ELF-1 (cell line): ENCODE measurements at places on chromosomes 7 and 10.

GRCh38 chr7:29282819-29283414, 88.3 kb downstream of the CHN2 start:
- no peak for DNase-seq

GRCh38 chr7:38664972-38665371, 33.8 kb upstream of the AMPH start:
- no peak for DNase-seq

DNA sequence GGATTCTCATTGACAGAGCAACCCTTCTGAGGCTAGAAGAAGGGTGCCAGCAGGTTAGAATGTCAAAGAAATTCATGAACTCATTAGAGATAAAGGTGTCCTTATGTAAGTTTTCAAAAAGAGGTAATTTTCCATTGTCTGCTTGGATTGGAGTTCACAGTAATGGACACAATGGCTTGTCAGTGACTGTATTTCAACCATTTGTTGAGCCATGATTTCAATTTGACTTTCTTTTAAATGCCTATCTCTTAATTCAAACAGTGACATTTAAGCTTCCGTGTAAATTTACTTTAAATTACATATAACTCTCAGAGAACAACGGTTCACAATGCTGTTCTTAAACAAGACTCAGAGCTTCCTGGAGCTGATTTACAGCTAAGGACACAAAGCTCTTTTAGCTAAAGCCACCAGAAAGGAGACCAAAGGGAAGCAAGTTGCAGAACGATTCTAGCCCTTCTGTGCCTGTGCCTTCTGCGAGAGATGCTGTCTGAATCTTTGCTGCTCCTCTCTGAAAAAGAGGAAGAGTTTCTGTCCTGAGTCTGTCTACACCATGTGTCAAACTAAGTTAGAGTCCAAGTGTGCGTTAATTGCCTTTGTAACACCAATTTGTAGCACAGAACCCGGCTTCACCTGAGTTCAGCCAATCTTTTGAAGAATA, 42.2 kb upstream of the PFKP start:
- no peak for DNase-seq

GRCh38 chr7:37825038-37825437, 23.4 kb upstream of the NME8 start:
- no peak for DNase-seq

GRCh38 chr10:81843042-81843441, 32.0 kb upstream of the NRG3 start:
- peak; percentile 3 for DNase-seq

- DNase-seq, result no peak
These were observed 69.5 kb upstream of the ZNF438 start for GRCh38 chr10:31101123-31101522.

GRCh38 chr10:108598320-108598695, 1325.0 kb downstream of the XPNPEP1 start:
- DNase-seq, result peak; percentile 34

DNA sequence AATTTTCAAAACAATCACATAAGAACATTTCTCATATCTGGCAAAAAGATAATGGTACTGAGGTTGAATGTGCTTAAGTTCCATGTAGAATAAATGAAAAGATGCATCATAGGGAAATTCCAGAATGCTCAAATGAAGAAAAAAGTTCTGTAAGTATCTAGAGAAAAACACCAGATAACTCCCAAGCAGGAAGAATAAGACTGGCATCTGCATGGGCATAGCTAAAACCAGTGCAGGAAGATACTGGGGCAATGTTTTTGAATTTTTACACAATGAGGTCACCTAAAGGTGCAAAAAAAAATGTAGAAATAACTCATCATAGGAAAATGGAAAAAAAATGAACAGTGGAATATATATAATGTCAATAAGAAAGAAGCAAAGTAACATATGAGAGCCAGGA, 275.2 kb downstream of the BAMBI start:
- DNase-seq, result no peak

DNA sequence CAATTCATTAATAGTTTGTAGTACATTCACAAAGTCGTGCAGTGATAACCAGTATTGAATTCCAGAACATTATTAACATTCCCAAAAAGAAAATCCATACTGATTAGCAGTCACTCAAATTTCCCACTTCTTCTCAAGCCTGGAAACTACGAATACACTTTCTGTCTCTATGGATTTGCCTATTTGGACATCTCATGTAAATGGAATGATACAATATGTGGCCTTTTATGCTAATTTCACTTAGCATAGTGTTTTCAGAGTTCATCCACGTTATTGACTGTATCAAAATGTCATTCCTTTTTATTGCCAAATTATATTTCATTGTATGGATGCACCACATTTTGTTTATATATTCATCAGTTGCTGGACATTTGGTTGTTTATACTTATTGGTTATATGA, 78.8 kb downstream of the STK31 start:
- DNase-seq, result no peak

DNA sequence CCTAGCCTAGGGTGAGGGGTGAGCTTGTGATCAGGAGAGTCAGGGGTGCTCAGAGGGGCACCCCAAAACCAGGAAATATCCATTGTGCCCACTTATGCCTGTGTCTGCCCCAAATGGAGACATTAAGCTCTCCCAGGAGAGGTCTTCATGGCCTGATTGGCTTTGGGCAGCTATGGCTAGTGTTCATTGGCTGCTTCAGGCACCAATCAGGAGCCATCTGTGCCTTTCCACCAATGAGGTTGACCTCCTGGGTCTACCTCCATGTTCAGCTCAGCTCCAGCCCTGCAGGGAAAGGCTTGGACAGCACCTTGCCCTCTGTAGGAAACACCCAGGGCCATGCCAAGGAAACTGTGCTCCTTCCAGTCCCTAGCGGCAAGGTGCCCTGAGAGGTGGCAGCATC, 23.9 kb upstream of the HSPB1 start:
- no peak for DNase-seq

- no peak for DNase-seq
These were observed 235.7 kb upstream of the TCERG1L start for GRCh38 chr10:131547129-131547799.

GRCh38 chr7:47179812-47180515, 401.9 kb downstream of the TNS3 start:
- DNase-seq, result peak; percentile 65

- DNase-seq, result peak; percentile 86
These were observed 59.2 kb upstream of the MYL10 start for GRCh38 chr7:101688183-101688831.

GRCh38 chr10:109886037-109886780, 37.1 kb downstream of the XPNPEP1 start:
- DNase-seq, result no peak

DNA sequence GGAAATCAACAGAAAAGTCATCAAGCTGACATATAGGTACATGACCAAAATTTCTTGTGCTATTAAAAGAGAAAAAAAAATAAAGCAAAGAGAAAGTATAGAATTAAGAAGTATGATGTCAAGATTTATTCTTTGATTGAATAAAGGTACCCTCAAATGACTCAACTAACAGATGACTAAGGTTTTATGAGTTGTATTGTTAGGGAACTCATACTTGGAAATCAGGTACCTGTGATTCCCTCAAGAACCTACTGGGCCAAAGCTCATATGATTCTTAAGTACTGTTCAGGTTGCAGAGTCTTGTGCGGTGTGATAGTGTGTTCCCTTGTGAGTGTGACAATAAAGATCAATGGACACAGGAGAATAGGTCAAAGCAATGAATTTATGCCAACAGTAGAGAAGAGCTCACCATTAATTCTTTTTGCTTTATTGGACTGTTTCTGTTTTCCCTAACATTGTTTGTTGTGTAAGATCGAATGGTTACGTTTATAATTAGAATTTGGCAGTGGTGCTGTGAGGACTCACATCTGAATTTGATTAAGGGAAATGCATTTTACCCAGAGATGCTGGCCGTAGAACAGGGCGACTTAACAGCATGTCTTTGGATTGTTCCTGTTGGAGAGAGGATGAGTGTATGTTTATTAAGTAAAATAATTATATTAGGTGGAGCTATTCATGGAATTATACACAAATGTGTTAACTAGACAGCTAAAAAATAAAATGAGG, 293.2 kb upstream of the SEMA3D start:
- DNase-seq, result no peak

DNA sequence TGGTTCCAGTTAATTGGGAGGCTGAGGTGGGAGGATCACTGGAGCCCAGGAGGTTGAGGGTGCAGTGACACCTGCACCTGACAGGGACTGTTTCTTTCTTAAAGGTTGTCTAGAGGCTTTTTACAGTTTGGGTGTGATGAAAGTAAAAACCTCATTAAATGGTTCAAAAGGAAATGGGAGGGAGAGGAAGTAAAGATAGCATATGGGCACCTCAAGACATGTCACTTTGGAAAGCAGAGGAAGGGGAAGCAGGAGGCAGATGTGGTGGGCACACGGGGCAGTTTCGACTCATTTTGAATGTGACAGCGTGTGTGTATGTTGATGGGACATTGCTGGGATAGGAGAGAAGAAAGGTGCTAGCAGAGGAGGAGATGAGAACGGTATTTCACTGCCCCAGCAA, 203.1 kb downstream of the MLLT10 start:
- DNase-seq, result no peak

- no peak for DNase-seq
These were observed 16.2 kb downstream of the ZNF786 start for GRCh38 chr7:149074116-149074885.

GRCh38 chr7:43554423-43554822, 28.5 kb upstream of the STK17A start:
- DNase-seq, result no peak

- DNase-seq, result no peak
These were observed 3.4 kb upstream of the SMARCD3 start for GRCh38 chr7:151251689-151252560.

DNA sequence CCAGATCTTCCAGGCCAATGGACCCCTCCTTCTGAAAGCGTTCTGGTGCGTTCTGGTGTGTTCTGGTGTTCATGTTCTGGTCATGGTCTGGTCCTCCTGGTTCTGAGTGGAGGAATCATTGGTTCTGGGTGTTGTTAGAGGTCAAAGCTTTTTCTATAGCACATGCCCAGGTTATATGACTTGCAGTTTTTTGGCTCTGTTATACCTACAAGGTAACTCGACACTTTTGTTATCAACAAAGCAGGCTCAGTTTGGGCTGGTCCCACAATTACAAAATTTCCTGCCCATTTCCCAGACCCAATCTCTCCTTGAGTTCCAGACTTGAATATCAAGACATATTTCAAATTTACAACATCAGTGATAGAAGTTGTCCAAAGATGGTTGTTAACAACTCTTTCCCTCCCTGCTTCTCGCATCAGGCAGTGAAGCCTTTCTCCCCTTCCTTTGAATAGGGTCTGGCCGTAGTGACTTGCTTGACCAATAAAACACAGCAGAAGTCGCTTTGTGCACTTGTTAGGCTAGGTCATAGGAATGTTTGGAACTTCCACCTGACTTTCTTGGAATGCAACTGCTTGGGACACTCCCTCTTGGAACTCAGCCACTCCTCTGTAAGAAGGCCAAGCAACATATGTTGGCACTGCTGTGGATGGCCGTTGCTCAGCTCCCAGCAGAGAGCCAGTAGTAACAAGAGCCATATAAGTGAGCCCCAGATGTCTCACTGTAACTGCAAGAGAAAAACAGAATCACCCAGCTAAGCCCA, 83.1 kb upstream of the STEAP1B start:
- DNase-seq, result peak; percentile 91

DNA sequence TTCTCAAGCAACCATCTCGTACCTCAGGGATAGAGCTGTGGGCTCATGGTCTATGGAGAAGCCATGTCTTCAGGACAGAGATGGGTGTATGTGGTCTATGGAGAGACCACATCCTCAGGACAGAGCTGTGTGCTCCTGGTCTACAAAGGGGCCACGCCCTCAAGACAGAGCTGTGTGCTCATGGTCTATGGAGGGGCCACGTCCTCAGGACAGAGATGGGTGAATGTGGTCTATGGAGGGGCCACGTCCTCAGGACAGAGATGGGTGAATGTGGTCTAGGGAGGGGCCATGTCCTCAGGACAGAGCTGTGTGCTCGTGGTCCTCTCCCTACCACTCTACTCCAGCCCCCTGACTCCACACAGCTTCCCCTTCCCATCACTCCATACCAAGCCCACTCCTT, 117.8 kb downstream of the WDR37 start:
- no peak for DNase-seq

DNA sequence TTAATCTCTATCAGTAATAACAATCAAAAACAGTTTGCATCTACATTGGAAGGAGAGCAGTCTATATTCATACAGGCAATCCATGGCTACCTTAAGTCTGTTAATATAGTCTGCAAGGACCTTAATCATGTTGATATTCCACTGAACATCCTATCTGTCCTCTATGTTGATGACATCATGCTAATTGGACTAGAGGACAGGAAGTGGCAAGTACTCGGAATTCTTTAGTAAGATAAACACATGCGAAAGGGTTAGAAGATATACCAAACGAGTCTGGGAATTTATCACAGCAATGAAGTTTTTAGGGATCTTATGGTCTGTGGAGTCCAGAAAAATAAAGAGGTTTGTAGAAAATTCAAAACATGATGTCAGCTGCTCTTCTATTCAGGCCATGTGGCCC, 11.3 kb upstream of the SAMD9L start:
- no peak for DNase-seq

DNA sequence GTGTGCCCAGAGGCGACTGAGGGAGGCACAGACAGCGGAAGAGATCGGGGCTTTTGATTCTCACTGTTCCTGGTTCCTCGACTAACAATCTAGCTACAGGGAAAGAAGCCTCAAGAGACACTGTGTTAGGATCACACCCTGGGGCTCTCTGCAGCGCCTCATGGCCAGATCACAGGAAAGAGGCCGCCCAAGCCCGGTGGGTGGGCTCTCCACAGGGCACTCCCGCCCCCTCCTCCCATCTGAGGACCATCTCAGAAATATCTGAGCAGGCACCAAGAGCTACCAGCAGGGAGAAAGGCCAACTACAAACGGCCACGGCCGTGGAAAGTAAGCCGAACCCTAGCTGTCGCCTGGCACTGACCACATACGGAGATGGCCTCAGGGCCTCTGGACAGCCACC, 224.2 kb downstream of the MLLT10 start:
- DNase-seq, result peak; percentile 92
